Activated naive CD4-positive, alpha-beta T cell treated with anti-CD3 and anti-CD28 coated beads, Interleukin-2, amount 10 ng/mL, durations not matched to agents 7 days and 5 days (primary cell): ENCODE measurements at places on chromosomes 4 and X.

DNA sequence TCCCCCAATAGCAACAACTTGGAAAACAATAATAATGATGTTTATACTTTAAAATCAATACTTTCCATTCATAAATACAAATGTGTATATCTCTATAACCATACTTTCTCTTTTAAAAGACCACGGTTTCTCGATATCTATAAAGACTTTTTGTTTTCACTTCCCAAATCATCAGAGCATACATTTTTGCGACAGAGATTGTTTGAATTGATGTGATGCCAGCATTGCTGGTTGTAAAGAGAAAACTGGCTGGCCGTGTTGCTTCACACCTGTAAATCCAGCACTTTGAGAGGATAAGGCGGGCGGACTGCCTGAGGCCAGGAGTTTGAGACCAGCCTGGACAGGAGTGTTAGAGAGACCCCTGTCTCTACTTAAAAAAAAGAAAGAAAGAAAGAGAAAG lies 77.6 kb upstream of the ZNF518B start:
- no peak for DNase-seq

GRCh38 chrX:137569470-137569891 lies 3.6 kb downstream of the ZIC3 start:
- DNase-seq = no peak

GRCh38 chr4:112521123-112522023 lies 5.4 kb upstream of the NEUROG2 start:
- peak; percentile 28 for DNase-seq

GRCh38 chr4:153976954-153977353 lies 188.1 kb upstream of the SFRP2 start:
- DNase-seq = no peak

GRCh38 chrX:70479247-70479921 lies 34.7 kb downstream of the DLG3 start:
- DNase-seq = no peak

DNA sequence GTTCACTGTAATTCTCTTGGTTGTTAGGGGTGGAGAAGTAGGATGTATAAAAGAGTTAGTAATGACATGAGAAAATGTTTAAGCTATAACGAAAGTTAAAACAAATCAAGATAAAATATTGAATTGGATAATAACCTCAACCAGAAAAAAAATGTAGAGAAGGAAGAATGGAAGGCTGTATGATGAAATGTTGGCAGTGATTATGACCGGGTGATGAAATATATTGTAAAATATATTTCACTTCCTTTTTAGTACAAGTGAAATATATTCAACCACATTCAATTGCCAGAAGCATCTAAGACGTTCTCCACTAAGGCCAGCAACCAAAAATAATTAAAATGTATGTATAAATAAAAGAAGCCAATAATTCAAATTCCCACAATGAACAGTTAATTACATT lies 309.3 kb upstream of the FGF13 start:
- DNase-seq = no peak

GRCh38 chr4:1597021-1597931 lies 86.8 kb downstream of the FAM53A start:
- DNase-seq = no peak

GRCh38 chrX:2614911-2615310 lies 76.2 kb upstream of the CD99 start:
- no peak for DNase-seq

DNA sequence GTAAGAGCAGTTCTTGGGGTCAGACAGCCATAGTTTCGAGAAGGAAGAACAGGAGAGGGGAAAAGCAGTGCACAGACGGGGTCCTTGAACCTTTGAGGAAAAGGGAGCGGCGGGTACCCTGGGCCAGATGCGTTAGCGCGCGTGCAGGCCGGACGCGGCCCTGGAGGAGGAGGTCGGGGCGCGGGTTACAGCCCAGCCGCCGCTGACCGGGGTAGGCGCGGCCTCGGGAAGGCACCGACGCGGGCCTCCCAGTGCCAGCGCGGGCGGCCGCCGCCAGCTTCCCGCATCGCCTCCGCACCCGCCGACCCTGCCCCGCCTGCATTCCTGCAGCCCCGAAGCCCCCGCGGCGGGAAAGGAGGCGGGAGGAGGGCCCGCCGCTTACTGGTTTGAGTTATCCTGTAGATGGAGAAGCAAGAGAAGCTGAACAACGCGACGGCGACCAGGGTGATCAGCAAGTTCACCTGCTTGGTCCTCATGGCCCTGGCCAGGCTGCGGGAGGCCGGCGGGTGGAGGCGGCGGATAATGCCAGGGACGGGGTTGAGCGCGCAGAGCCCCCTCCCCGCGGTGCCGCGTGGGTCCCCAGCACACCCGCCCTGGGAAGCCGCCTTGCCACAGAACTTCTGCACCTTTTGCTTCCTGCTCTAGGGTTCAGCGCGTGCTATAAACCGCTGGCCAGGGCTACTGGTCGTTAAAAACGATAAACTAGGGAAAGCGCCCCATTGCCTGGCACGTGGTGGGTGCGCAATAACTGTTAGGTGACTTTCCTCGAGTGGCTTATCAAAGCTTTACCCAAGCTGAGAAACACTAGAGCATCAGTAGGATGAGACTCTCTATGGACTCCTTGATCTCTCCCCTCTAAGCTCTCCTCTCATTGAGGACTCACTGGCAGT lies at the start of gene MGAT4D:
Gene MGAT4D, minus strand, starts transcription at position 547 of the 890 bp plus-strand sequence. Its CDS starts 71 bp downstream, at position 476.
- DNase-seq = no peak

DNA sequence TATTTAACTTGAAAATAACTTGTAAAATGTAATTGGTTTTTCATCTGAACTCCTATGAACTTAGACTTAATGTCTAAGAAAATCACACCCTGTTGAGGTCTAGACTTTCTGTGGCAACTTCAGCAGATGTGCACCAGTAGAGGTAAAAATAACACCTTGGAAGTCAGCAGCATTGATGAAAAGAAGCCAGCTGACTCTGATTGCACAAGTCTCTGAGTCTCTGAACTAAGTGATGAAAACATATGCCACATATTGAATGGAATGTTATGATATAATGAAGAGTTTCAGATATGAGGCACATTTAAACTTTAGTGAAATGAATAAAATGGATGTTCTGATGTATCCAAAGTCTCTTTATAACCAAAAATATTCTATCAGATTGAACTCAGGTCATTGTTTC lies 155.4 kb downstream of the GPM6A start:
- no peak for DNase-seq

DNA sequence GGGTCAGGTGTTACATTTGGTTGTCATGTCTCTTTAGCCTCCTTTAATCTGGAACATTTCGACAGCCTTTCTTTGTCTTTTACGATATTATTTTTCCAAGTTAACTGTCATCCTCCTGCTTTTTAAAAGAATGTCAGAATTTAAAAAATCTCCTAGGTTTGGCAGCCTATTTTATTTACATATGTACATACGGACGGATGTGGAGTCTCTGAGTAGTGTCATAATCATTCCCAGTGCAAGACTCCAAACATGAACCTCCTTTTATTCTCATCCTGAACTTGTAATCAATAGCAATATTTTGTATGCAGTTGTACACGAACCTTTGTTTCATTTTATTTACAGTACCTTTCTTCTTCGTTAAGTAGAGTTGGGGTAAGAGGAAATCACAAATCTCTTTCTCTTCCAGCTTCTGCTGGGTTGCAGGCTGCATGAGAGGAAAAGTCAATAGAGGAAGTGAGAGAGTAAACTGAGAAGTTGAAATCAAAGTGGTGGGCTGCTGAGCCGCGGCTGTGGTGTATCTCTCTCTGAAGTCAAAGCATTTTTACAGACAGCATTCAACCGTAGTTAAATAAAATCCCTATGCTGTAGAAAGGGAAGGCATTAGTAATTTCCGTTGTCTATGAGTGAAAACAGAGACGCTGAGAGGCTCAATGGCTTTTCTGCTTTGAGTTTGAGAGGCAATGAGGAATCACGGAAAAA lies 53.9 kb upstream of the RPS6KA3 start:
- DNase-seq = peak; percentile 46

DNA sequence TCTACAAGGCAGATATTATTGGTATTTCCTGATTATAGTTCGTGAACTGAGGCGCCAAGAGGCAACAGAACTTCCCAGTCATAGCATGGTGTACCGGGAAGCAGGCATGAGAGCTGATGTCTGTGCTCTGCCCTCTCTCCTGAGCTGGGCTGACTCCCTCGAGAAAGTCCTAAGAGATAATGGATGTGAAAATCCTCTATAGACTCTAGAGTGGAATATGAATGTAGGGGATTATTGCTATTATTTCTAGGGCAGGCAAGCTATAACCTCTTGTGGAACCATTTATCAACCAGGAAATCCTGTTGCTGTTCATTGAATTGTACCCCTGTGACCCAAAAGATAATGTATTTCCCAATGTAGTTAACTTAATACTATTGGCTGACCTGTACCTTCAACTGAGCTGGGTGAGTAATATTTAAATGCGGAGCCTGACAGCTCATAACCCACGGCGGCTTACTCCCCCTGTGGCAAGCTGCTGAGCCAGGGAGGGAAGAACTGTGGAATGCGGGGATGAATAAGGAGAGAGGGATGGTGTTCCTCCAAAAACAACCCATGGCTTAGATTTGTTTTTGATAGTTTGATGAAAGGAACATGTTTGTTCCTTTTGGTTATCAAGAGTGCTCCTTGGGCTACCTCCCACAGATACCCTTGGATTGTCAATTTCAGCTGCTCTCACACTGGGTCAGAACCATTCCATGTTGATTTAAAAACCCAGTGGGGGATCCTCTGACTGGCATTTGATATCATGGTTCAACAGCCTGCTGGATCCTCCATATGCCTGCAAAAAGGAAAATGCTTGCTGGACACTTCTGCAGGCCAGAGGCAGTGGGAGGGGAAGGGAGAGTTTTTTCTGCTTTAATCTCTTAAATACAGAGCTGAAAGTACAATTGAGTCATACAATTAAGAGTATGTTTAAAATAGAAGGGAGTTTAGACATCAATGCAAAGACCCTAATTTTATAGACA lies 339.0 kb upstream of the BOD1L1 start:
- DNase-seq = no peak

DNA sequence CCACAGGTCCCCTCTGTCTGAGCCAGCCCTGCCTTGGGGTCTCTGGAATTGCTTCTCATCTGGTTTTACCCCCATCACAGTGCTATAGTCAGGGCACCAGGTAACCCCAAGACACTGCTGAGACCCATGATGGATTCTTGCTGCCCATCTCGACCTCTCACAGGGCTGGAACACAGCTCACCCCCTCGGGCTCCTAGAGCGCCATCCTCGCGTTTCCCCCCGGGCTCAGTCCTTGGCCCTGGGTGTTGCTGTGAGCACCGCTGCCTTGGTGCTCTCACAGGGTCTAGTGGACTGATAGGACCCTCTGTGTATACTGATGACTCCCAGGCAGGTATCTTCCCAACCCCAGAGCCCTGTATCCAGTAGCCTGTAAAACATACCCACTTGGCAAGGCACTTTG lies 8.8 kb downstream of the MAEA start:
- DNase-seq = no peak

GRCh38 chr4:3219761-3220475 lies 29.0 kb upstream of the MSANTD1 start:
- DNase-seq = no peak

GRCh38 chrX:15853586-15854079 lies 980 bp downstream of the AP1S2 start:
- no peak for DNase-seq

GRCh38 chrX:17632942-17633341 lies 104.4 kb upstream of the SCML1 start:
- DNase-seq = no peak

GRCh38 chr4:186761393-186761792 lies 37.7 kb upstream of the FAT1 start:
- no peak for DNase-seq

GRCh38 chr4:143091862-143092261 lies 92.9 kb upstream of the USP38 start:
- DNase-seq = no peak

DNA sequence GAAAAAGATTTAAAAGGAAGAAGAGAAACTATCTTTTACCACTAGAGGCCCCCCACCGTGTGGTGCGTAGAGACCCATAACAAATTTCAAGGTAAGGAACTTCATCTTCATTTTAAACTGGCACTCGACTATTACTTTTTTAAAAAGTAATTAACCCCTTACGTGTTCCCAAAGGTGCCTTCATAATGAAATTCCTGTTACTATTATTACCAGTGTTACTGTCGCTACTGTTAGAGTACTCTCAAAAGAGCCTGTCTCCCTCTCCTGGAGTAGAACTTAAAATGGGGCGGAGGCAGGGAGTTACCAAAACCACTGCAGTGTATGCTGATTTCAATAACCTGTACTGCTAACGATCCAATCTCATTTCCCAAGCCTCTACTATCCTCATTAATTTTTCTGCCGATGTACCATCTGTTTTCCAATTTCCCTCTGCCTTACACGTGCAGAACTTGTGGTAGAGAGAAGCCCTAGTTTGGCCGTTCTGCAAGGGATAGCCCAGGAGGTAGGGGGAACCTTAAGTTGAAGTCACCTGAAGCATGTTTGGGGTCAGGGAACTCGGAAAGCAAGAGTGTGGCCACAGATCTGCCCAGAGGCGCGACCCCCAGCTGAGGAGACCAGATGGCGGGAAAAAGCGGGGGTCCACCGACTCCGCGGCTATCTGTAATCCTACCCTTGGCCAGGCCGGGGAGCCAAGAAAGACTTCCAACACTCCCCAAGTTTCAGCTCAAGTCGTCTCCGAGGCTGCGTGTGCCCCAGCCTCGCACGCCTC lies 720 bp upstream of the STK26 start:
- DNase-seq = peak; percentile 24

GRCh38 chrX:19829814-19830213 lies 57.6 kb downstream of the SH3KBP1 start:
- DNase-seq = no peak
